ENCODE measurements at places on chromosomes 6 and 20.

GRCh38 chr6:42316981-42317380 lies 99.3 kb upstream of the MRPS10 start:
- no peak for DNase-seq

DNA sequence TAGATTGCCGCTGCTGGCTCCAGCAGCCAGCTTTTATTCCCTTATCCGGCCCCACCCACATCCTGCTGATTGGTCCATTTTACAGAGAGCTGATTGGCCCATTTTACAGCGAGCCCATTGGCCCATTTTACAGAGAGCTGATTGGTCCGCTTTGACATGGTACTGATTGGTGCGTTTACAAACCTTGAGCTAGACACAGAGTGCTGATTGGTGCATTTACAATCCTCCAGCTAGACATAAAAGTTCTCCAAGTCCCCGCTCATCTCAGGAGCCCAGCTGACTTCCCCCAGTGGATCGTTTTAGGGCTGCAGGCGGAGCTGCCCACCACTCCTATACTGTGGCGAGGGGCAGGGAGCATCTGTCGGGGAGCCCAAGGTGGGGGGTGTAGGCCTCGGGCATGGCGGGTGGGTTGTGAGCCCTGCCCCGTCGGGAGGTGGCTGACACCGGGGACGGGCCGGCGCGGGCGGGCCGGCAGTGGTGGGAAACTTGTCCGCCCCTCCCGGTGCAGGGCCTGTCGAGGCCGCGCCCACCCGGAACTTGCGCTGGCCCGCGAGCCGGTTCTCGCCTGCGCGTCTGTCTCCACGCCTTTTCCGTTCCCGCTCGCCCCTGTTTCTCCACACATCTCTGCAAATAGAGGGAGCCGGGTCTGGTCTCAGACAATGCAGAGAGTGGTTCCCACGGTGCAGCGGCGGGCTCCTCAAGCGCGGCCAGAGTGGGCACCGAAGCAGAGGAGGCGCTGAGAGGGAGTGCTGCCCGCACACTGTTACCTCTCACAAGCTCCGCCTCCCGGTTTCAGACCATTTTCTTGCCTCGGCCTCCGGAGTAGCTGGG lies 86.1 kb upstream of the STMND1 start:
- no peak for DNase-seq

DNA sequence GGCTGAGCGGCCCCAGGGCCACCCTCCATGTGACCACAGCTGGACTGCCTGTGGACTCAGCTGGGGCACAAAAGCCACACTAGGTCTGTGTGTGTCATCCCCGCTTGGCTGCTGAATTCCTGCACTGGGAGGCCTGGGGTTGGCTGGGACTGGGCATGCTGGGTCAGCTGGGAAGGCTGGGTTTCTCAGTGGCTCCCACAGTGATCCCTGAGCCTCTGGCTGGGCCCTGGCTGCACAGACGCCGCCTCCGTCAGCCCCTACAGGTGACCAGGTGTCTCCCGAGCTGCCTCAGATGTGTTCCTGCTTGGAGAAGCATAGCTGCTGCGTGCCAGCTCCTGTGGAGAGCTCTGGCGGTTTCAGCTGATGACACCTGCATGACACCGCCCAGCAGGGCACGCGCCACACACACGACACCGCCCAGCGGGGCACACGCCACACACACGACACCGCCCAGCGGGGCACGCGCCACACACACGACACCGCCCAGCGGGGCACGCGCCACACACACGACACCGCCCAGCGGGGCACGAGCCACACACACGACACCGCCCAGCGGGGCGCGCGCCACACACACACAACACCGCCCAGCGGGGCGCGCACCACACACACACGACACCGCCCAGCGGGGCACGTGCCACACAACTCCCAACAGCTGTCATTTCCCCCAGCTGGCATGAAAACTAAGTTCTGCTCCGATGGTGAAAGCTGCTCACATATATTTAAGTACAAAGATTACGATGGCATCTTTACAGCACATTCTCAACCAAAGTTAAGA lies 88.8 kb downstream of the TAF4 start:
- DNase-seq = peak; percentile 39

DNA sequence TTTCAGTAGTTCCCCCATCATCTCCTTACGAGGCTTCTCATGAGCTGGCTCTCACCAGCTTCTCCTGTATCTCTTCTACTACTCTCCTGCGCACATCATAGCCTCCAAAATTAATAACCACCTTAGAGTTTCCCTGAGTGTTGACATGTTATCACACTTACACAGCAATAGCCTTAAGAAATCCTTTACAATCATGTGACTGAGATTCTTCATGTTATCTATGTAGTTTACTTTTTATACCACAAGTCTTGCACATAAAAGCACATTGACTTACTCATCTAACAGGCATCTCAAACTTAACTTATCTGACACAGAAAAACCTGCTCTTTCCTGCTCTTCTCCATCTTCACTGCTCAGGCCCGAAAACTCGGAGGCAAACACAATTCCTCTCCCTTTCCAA lies 103.7 kb upstream of the TAB2 start:
- no peak for DNase-seq

DNA sequence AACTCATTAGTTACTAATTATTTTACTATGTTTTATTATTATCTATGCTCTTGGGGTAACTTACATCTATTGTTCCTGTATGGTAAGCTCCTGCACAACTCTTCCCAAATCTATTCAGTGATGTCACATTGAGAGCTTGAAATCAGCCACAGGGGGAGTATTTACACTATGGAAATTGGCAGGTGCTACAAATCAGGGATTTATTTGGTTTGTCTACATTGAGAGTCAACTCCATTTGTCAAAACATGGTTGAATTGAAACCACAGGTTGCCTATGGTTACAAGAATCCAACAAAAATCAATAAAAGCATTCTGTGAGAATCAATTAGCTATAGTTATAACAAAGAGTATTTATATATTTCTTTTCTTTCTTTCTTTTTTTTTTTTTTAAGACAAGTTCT lies 3.9 kb upstream of the FITM2 start:
- no peak for DNase-seq
